ENCODE measurements at places on chromosomes 3 and 15.

DNA sequence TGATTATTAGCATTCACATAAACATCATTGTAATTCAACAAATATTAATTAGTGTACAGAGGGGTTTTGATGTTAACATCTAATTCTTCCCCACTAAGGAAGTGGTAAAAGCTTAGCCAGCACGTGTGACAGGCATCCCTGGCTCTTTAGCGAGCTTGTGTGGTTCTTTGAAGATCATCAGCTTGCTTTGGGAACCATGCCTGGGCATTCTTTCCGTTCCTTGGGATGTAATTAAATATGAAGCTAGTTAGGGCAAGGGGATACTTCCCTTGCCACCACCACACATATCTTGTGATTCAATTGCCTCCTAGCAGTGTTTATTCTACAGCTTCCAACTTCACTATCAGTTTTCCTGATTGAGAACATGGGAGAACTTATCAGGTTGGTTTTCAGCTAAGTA is 246.5 kb downstream of the MYRIP start:
- DNase-seq = no peak

DNA sequence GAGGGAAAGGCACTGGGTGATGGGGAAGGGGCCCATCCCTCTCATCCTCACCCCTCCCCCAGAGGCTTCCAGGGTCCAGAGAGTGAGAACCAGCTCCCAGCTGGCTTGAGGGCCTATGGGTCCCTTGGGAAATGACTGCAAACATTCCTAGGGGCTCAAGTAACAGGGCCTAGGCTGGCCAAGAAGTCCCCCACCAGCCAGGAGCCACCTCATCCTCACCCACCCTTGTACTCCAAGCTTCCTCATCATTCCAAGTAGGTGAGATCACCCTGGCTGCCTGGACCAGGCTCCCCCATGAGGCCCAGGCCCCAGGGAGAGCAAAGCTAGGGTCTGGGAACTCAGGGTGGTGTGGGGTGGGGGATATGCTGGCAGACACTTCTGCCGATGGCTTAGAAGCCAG is 14.8 kb downstream of the LOXL1 start:
- DNase-seq = peak; percentile 31

GRCh38 chr3:126445506-126445905 is 30.2 kb downstream of the ZXDC start:
- DNase-seq = peak; percentile 13

DNA sequence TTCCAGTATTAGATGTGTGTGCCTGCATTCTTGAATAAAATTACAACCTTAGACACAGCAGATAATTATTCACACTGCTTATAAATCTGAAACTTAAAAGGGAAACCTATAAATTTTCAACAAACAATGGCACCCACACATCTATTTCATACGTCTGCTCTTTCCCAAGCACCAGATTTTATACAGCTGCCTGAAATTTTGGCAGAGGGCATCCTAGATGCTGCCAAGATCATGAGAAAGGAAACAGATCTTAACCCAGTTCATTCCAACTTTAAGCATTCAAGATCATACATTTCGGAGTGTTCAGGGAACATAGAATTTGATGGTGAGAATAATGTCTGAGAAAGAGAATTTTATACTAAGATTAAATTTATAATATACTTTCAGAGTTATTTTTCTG is 53.1 kb downstream of the CLDN1 start:
- DNase-seq = no peak

GRCh38 chr15:101246824-101247745 is 4.8 kb downstream of the CHSY1 start:
- DNase-seq = no peak

DNA sequence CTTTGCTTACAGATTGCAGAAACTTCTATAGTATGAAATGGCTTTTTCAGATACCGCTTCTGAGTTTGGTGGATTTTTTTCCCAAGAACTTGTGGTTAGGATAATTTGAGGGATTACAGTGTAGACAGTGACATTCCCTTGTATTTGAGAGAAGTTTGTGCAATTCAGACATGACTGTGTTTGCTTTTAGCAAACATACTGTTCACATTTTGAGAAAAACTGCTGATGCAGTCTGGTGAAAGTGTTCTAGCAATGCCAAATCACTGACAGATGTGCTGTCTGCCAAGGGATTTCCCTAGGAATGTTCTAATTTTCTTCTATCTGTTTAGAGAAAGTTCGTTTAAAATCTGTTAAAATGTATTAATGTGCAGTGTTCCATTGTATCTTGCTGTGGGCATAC is 652.6 kb downstream of the FHIT start:
- DNase-seq = no peak

DNA sequence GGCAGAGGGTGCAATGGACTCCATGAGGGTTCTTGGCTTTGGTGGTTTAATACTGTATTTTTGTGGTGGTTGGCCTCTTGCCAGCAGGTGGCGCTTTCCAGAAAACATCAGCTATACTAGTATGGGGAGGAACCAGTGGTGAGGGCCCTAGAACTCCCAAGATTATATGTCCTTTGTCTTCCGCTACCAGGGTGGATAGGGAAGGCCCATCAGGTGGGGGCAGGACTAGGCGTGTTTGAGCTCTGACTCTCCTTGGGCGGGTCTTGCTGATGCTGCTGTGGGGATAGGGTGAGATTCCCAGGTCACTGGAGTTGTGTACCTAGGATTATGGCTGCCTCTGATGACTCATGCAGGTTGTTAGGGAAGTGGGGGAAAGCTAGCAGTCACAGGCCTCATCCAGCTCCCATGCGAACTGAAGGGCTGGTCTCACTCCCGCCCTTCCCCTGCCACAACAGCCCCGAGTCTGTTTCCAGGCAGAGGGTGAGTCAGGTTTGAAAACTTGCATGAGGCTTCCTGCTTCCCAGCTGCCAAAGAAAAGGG is 357.7 kb downstream of the OTOL1 start:
- no peak for DNase-seq

DNA sequence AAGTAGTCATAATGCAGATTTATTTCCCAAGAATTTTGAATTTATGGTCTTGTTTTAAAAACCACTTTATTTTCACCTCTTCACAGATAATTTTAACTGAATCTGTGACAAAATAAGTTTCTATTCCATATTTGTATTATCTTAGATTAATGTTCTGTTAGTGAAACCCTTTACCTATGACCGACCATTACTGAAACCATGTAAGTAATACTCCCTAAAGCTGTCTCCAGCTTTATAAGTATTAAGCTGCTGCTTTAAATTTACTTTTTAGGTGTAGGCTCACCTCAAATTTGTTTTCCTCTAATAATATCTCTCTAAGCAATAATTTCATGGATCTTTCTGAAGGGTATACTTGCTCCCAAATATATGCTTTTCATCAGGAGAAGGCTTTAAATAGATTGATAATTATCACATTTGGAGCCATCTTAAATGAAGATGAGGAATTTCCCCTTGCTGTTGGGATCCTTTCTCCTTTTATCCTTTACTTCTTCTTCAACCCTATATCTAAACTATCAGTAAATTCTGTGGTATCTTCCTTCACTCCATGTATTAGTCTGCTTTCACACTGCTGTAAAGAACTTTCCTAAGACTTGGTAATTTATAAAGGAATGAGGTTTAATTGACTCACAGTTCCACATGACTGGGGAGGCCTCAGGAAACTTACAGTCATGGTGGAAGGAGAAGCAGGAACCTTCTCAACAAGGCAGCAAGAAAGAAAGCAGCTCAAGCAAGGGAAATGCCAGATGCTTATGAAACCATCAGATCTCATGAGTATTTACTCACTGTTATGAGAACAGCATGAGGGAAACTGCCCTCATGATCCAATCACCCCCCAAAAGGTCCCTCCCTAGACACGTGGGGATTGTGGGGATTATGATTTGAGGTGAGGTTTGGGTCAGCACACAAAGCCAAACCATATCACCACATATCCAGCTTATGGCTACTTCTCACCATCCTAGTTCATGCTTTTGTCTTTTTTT is 92.3 kb upstream of the P2RY1 start:
- no peak for DNase-seq

- no peak for DNase-seq
Observed at GRCh38 chr3:173653781-173654180, 256.2 kb downstream of the NLGN1 start.

DNA sequence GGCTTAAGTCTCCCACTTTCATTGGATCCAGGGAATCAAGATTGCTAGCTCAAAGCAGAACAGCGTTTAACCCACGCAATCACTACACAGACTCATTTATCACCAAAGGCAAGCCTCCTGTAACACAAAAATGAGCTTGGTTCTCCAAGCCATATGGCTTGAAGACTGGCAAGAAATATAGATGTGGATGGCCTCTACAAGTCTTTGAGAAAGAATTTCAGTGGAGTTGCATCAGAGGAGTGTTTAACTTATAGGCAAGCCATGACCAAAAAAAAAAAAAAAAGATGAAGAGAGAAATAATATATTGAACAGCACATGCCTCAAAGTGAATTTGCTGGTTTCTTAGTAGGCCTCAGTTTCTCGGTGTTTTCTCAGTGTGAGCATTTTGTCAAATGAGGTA is 27.3 kb downstream of the PDZRN3 start:
- DNase-seq = no peak

- no peak for DNase-seq
Observed at GRCh38 chr3:133127381-133127780, 89.2 kb downstream of the TMEM108 start.

DNA sequence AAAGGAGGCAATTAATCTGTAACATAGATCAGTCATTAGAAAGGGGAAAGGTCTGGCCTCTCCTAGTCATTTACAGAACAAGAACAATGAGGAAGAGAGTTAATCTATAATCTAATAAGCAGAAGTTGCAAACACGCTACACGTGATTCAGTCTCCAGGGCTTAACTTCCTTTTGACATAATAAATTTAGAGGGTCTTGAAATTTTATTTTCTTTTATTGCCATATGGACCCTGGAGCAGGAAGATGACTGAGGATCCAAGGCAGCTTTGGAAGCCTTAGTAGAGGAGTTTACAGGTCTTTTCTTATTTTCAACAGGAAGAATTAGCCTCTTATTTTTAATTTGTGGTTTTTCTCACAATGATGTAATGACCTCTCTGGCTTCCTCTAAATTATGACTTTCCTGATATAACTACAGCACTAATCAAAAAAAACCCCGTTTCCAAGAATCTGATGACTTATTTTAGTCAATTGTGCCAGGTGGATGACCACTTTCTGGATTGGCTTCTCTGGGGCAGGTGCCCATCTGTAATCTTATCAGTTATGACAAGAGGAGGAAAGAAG is 32.2 kb downstream of the ADGRG7 start:
- no peak for DNase-seq

GRCh38 chr3:122635789-122636188 is 44.9 kb upstream of the PARP14 start:
- DNase-seq = no peak

GRCh38 chr3:20608054-20608738 is 422.2 kb upstream of the SGO1 start:
- no peak for DNase-seq

DNA sequence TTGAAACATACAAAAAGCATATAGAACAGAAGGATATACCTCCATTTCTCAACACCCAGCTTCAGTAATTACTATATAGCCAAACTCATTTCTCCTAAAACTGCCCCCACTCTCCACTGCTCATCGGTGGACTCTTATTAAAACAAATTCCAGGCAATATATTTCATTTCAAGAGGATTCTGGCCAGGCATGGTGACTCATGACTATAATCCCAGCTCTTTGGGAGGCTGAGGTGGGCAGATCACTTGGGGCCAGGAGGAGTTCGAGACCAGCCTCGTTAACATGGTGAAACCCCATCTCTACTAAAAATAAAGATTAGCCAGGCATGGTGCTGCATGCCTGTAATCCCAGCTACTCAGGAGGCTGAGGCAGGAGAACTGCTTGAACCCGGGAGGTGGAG is 40.9 kb downstream of the SNX4 start:
- DNase-seq = no peak

- no peak for DNase-seq
Observed at GRCh38 chr3:105542282-105543019, 175.7 kb downstream of the ALCAM start.

DNA sequence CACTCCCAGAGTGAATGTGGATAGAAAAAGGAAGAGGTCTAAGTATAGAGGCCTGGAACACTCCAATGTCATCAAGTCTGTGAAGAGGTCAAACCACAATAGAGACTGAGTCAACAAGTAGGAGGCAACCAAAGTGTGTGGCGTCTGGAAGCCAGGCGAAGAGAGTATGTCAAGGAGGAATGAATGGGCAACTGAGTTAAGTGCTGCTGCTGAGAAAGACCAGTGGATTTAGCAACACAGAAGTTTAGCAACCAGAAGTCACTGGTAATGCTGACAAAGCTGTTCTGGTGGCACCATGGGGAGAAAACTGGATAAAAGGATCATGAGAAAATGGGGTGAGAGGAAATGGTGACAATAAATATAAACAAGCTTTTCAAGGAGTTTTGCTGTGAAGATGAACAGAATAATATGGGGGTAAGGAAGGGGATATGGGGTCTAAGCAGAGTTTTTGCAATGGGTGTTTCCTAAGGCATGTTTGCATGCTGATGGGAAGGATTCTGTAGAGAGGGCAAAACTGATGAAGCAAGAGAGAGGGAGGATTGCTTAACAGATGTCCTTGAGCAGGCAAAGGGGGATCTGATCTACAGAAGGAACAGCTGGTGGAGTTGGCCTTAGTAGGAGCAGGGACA is 38.4 kb downstream of the PCOLCE2 start:
- DNase-seq = peak; percentile 74

DNA sequence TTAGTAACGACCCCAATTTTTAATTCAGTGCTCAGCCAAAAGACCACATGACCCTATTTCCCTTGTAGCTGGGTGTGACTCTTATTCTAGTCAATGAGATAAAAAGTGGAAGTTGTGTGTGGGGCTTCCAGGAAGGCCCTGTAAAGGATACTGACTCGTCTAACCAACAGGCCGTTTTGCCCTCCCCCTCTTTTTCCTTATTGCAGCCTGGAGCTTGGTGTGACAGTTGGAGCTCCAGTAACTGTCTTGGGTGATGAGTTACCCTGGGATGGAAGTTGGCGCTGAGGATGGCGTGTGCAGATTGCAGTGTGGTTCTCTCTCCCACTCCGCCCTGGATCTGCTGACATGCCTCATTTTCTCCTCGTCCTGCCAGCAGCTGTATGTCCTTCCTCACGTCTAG is 209.3 kb upstream of the PROK2 start:
- DNase-seq = no peak

- peak; percentile 92 for DNase-seq
Observed at GRCh38 chr3:188021502-188022040, 132.4 kb upstream of the LPP start.

DNA sequence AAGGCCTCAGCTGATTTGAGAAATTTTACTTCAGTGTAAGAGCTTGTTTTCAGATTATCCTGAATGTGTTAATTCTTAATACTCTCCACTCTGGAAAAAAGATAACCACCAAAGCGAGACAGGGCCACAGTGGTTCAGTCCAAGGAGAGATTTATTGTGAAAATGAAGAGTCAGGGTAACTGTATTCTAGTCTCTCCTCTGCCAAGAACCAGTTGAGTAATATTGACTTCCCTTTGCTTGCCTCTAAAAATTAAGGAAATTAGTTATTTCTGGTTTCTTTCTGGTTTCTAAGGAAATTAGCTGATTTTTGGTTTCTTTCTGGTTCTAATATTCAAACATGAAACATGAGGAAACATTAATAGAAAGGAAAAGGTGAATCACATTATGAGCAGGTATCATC is 34.9 kb downstream of the PPP1R2 start:
- no peak for DNase-seq

DNA sequence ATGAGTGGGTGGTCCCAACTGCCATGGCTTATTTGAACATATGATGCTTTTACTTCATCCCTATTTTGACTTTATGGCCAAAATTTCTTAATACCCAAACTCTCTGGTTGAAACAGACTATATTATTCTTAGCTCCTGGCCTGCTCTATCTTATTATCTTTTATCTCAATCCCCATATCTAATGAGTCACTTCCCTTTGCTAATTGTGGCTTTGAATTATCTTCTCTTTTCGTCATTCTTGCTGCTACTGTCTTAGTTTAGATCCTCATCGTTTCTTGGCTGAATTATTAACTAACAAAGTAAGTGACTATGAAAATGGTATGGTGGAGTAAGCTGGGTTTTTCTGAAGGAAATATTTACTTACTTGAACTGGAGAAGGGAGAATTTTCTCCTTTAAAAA is 28.2 kb upstream of the DNAJC19 start:
- DNase-seq = no peak
